ENCODE measurements at places on chromosomes 3 and 15.

DNA sequence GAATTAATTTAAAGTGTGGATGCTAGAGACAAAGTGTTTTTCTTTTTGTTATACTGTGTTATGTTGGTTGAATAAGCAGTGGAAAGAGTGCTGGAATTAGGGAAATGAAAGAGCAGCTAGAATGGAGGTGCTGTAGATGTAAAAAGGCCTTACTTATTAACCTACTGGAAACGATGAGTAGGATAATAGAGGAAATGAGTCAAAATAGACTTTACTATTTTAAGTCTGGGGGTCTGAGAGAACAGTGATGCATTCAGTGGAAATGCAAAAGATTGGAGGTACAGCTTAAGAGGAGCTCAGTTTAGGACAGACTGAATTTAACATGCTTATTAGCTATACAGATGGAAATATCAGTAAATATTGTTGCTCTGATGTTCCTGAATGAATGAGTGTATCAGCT is 674.0 kb downstream of the OTOL1 start:
- no peak for DNase-seq

DNA sequence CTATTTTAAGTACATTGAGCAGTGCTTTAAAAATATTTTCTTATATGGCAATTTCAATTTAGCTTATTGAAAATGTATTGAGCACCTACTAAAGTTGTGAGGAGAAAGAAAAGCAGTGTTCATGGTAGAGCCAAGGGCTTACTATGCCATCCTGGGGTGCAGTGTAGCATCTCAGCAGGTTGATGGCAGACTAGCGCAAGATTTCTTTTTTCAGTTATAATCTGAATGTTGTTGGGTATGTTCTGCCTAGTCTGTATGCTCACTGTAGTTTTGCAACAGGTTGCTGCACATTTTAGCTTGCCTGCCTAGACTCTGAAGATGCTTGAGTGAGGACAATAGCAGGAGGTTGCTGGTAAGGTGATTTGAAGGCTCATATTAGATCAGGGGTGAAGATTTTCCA is 103.1 kb upstream of the UNC13C start:
- no peak for DNase-seq

GRCh38 chr3:9071936-9072666 is 108.8 kb upstream of the RAD18 start:
- no peak for DNase-seq

GRCh38 chr3:195557322-195557721 is 14.2 kb upstream of the PPP1R2 start:
- no peak for DNase-seq

DNA sequence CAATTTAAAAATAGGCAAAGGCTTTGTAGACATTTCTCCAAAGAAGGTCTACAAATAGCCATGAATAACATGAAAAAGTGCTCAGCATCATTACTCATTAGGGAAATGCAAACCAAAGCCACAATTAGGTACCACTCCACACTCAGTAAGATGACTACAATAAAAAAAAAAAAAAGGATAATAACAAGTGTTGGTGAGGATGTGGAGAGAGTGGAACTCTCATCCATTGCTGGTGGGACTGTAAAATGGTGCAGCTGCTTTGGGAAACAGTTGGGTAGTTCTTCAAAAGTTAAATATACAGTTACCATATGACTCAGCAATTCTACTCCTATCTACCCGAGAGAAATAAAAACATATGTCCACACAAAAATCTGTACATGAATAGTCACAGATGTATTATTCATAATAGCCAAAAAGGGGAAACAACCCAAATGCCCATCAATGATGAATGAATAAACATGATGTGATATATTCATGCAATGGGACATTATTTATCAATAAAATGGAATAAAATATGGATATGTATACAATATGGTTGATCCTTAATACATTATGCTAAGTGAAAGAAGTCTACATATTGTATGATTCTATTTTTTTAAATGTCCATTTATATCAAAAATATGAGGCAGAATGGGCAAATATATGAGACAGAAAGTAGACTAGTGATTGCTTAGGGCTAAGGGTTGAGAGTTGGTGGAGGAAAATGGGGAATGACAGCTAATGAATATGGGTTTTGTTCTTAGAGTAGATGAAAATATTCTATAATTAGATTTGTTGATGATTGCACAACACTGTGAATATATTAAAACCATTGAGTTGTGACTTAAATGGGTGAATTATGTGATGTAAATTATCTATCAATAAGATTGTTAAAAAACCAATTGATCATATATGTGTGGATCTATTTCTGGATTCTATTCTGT is 66.1 kb upstream of the SMAD3 start:
- DNase-seq: no peak

DNA sequence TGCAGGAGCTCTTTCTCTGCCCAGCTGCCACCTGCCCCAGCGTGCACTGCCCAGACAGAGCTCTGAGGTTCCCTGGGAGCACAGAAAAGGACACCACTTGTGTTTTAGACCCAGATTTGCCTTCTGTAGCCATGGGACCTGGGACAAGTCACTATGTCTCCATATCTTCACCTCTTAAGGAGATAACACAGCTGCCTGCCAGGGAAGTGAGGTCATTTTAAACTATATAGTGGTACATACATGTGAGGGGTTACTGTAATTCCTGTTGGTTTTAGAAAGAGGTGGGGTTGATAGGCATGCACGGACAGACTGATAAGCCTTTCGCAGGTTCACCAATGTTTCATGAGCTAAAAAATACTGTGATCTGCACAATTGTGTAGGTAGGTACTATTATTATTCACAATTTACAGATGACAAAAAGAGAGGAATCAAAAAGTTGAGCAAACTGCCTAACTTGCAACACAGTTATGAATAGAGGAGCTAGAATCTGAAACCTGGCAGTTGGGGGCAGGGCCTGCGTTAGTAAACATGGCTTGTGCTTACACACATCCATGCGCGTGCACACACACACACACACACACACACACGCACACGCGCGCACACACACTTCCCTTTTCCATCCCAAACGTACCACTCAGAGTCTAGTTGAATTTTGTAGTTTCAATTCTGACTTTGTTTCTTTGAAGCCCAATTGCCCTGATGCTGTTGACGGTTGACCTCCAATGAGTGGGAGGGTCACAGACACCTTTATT is 193.6 kb downstream of the FAM43A start:
- no peak for DNase-seq

All from NCI-H1930 (cell line).